ENCODE measurements at places on chromosomes 16 and 17.

DNA sequence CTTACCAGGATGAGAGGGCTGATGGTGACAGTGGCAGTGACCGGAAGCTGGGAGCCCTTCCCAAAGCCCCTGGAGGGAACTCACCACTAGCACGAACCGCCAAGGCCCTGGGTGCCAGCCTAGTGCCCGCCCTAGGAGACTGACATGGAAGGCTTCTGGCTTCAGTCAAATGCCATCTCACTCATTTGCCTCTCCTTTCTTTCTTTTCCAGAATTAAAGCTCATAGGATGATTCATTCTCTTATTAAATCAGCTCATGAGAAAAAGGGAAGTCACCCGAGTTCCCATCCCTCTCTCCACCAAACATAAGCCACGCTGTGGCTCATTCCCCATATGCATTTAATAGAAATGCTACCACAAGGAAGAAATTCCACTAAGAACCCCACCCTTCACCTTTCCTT lies 12.1 kb downstream of the CUEDC1 start:
- DNase-seq: no peak

GRCh38 chr17:13634021-13634420 lies 32.3 kb upstream of the HS3ST3A1 start:
- DNase-seq: no peak

DNA sequence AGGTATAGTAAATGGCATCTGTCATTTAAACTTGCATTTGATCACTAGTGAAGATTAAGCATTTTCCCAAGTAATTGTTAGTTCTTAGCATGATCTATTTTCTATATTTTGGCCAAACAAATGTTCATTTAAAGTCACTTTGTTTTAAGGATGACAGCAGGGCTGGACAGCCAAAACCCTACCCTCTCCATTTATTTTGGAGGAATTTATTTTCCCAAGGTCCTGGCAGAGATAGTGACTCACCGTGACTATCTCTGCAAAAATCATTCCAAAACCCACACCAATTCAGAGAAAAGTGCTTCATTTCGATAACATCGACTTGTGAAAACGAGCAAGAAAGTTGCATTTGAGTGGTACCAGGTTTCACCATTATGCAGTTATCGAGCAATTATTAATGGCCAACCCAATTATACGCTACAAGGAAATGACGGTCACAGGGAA lies 665 bp upstream of the AKAP1 start:
- DNase-seq: no peak

- no peak for DNase-seq
These were observed 3.4 kb upstream of the NSRP1 start for GRCh38 chr17:30113213-30113612.

GRCh38 chr16:48810803-48811453 lies 200.9 kb upstream of the N4BP1 start:
- peak; percentile 85 for DNase-seq

DNA sequence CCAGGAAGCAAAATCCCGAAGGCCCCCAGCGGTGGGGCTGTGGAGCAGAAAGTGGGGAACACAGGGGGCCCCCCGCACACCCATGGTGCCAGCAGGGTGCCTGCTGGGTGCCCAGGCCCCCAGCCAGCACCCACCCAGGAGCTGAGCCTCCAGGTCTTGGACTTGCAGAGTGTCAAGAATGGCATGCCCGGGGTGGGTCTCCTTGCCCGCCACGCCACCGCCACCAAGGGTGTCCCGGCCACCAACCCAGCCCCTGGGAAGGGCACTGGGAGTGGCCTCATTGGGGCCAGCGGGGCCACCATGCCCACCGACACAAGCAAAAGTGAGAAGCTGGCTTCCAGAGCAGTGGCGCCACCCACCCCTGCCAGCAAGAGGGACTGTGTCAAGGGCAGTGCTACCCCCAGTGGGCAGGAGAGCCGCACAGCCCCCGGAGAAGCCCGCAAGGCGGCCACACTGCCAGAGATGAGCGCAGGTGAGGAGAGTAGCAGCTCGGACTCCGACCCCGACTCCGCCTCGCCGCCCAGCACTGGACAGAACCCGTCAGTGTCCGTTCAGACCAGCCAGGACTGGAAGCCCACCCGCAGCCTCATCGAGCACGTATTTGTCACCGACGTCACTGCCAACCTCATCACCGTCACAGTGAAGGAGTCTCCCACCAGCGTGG lies 6.5 kb downstream of the CBX2 start:
- no peak for DNase-seq

GRCh38 chr16:79263425-79263824 lies 337.1 kb downstream of the MAF start:
- no peak for DNase-seq

All from H7 (cell line).